NCI-H1417 treated with DMSO at 0.1 percent for 48 hours (cell line): ENCODE measurements at places on chromosomes 4 and X.

DNA sequence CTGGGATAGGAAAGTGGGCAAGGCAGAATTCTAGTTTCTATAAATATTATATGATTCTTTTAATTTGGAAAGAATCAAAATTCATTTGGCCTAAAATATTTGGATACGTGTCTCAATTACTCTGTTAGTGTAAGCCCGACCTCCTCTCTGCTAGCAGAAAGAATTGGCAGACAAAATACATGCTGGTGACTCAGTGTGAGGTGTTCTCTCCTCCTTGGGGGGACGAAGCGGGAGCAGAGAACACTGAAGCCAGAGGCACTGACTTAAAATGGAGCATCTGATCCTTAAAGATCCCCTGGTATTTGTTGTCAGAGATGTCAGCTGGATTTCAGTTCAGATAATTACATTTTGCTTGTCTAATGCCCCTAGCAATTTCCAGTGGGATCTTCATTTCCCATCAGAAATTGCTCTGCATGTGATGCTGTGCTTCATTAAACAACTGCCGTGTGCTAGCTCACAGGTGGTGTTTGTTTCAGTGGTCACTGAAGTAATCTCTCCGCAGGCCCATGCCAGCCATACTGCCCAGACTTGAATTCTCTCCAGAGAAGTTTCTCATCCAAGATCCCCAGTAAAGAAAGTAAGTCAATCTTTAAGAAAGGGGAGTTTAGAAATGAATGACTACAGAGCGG lies 188.7 kb upstream of the TLL1 start:
- DNase-seq: no peak

- DNase-seq: no peak
Measured at GRCh38 chrX:9622128-9622527, 143.5 kb downstream of the GPR143 start.

DNA sequence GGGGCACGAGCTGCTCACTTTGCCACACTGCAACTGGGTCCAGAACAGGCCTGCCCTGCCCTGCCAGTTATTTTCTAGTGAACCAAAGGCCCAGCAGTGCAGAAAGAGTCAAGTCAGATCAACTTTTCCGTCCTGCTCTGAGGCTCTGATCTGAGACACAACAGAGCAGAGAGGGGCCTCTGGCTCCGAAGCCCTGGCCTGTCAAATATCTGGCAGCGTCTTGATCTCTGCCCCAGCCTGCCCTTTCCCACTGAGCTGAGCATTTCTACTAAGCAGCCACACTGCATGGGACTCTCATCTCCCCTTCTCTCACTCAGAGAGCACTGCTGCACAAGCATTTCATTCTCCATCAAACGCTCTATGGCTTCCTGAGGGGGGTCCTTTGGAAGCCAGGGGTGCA lies 11.8 kb downstream of the IGFBP7 start:
- no peak for DNase-seq

- DNase-seq: no peak
Measured at GRCh38 chr4:108010167-108010566, 20.5 kb downstream of the HADH start.

- DNase-seq: no peak
Measured at GRCh38 chr4:165609653-165610052, 230.8 kb downstream of the CPE start.

DNA sequence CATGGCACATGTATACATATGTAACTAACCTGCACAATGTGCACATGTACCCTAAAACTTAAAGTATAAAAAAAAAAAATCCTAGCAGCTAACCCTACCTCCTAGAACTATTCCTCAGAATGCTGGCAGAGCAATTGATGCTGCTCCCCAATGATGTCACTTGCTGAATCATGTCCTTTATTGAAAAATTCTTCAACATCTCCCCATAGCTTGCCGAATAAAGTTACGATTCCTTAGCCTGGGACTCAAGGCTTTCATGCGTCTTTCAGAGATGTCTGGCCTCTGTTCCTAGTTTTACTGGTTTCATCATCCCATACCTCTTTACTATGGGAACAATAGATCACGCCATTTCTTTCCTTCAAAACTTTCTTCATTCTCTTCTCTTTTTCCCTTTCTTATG lies 174.7 kb upstream of the FAT1 start:
- DNase-seq: no peak

- no peak for DNase-seq
Measured at GRCh38 chr4:67576059-67576466, 17.5 kb downstream of the STAP1 start.

GRCh38 chrX:2647627-2648026 lies 43.5 kb upstream of the CD99 start:
- DNase-seq: no peak

DNA sequence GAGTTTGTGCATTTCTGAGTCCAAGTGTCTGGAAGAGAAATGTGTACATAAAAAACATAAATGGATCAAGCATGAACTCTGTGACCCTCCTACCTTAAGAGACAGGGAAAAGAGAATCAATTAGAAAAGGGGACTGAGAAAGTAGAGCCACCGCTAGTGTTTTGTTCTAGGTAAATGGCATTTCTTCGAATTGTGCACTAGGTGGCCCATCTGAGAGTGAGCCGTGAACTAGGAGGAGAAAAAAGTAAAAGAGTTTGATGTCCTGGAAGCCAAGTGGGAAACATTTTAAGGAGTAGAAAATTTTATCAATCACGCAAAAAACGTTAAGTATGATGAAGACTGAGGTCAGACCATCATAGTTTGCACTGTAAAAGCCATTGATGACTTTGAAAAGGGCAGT lies 55.1 kb downstream of the NAF1 start:
- no peak for DNase-seq

- no peak for DNase-seq
Measured at GRCh38 chr4:5927116-5927515, 34.2 kb upstream of the CRMP1 start.

- DNase-seq: no peak
Measured at GRCh38 chr4:9835430-9835829, 54.0 kb downstream of the DRD5 start.

DNA sequence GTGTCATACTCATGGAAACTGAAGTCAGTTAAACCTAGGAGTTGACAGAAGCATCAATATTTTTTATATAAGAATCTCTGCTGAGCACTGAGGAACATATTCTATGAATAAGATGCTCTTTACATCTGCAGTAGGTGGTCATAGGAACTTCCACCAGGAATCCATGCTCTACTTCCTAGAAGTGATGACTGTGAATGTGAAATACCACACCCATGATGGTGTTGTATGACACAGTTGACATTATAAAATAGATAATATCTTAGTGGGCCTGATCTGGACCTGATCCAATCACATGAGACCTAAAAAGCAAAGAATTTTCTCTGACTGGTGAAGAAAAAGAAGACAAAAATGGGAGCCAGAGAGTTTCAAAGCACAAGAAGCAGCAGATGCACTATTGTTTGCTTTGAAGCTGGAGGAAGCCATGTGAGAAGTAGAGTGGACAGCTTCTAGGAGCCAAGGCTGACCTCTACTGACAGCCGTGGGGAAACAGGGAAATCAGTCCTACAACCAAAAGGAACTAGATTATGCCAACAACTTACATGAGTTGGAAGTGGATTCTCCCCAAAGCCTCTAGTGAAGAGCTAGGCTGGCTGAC lies 68.6 kb upstream of the HS3ST1 start:
- no peak for DNase-seq

GRCh38 chr4:125432078-125432477 lies 117.3 kb downstream of the FAT4 start:
- DNase-seq: no peak

GRCh38 chr4:4327652-4328121 lies 37.6 kb downstream of the ZBTB49 start:
- DNase-seq: no peak

- no peak for DNase-seq
Measured at GRCh38 chr4:30525662-30526315, 194.4 kb upstream of the PCDH7 start.

DNA sequence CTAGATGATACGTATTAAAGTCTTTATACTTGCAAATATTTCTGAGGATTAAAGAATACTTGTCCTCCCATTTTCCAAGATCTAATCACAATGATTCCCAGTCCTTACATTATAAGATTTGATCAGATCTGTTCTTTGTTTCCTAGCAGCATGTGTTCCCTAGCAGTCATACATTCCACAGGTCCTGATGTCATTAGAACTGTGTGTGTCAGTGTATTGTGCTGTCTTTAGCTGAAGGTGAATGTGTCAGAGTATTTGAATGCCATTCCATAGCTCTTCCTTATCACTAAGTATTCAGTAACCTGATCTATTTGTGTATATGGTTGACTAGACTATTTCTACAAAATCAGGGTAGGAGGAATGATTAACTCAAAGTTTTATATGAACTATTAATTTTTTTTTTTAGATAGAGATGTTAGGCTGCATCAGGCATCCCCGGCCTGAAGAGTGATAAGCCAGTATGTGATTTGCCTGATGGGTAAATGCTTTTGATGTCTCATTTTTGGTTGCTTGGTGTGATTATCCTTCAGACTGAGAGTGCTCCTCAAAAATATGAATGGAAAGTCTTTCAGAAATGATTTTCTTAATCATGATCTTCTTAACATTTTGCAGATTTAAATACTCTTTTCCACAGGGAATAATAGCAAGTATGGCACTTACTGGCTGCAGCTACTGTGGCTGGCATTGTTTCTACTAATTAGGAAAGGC lies 4.4 kb downstream of the ADGRL3 start:
- DNase-seq: no peak

GRCh38 chrX:19577181-19577810 lies 62.0 kb upstream of the MAP3K15 start:
- no peak for DNase-seq

DNA sequence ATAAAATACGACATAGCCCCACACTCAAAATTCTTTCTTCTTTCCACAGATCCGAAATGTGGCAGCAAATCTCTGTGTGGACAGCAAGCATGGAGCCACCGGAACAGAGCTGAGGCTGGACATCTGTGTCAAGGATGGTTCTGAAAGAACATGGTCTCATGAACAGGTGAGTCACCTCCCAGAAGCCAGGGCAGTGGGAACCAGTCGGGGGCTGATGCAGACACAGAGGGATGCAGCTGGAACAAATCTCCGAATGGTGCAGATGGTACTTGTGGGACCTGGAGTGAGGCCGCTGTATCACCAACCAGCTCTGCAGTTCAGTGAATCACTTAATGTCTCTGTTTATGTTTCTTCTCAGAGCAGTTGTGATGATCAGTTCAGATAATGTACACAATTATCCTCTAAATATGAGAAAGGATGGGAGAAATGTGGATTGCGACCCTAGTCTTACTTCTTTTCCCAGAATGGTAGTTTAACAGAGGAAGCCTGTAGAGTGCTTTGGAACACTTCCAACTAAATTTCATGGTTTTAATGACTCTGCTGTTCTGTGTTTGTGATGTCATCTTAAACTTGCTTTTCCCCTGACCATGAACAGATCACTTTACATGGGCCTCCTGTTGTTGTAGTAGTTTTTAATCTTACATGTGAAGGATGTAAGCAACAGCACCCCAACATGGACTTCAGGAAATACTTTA lies 159.3 kb upstream of the GALNT7 start:
- no peak for DNase-seq

DNA sequence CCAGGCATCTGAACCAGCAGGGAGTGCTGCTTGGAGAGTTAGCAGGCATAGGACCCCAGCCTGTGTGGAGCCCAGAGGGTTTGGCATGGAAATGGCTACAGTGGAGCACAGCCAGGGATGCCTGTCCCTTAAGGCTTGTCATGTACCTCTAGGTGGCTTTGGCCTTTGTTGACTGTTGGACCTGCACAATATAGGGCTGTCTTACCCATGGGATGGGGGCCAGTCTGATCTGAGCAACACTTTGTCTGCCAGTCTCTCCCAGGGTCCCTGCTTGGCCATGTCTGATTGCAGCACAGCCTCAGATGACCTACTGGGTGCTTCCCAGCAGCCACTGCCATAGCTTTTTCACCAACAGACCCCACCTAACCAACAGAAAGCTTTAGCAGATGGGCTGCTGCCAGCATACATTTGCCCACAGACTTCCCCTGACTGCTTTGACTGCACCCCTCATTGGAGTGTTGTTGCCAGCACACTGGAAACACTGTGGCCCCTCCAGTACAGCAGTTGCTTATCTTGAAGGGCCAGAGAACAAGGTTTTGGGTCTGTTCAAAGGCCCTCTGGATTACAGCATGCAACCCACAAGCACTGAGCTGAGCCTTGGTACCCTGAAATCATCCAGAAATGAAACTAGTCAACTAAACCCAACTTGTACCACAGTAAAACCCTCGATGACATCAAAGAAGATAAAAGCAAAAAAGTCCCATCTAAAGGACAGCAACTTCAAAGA lies 22.1 kb downstream of the ANAPC10 start:
- DNase-seq: no peak

- DNase-seq: no peak
Measured at GRCh38 chr4:142351958-142352357, 494.1 kb downstream of the INPP4B start.

- no peak for DNase-seq
Measured at GRCh38 chr4:40583850-40584439, 45.7 kb downstream of the RBM47 start.

DNA sequence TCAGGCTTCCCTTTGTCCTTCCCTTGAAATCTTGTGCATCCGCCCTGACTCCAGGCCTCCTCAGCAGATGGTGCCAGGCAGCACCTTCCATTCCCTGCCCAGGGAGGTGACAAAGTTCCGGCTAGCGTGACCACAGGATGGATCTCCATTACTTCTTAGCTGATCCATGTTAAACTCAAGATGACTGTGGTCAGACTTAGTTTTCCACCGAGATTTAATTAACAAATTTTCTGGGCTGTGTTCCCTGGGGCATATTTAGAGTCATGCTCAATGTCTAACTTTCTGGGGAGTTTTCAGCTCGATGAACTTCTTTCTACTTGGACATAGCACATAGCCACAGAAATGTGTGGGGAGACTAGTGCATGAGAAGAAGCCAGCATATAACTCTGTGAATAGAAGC lies 215.1 kb upstream of the SFRP2 start:
- no peak for DNase-seq

GRCh38 chr4:178899084-178899483 lies 1456.8 kb upstream of the AGA start:
- no peak for DNase-seq

GRCh38 chr4:71206763-71207162 lies 132.1 kb upstream of the SLC4A4 start:
- DNase-seq: no peak

- DNase-seq: no peak
Measured at GRCh38 chrX:71935476-71935875, 24.8 kb downstream of the NHSL2 start.

DNA sequence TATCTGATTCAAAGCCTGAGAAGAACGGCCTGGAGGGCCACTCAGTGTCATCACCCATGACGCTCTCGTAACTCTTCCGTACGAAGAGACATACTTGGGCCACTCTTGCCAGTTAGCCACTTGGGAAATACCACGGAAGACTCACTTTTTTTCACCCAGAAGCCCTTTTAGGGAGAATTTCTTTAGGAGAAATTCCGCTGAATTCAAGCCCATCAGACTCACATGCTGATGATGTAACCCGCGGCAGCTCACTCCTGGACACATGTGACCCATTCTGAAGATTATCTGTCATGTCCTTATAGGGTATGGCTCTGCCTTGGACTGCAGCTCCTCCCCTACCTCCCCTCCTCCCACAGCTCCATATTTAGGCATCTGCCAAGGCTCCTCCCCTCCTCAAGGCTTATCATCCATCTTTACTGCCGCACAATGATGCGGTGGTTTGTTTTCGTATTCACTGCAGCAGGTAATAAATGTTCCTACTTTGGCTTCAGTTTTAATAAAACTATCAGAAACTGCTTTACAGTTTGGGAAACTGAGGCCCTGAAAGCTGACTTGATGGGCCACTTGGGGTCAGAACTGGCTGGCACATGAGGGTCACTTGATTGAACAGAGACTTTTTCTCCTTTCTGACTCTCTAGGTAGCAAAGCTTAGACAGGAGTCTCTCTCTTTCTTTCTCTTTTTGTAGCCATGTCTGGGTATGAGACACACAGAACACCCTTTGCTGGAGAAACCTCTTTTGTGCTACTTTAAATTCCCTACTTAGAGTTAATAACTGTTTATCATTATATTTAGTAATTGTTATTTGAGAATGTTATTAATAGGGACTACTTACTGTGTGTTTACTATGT lies 42.1 kb downstream of the RHOH start:
- no peak for DNase-seq
